ENCODE measurements at places on chromosomes 1 and 21.

DNA sequence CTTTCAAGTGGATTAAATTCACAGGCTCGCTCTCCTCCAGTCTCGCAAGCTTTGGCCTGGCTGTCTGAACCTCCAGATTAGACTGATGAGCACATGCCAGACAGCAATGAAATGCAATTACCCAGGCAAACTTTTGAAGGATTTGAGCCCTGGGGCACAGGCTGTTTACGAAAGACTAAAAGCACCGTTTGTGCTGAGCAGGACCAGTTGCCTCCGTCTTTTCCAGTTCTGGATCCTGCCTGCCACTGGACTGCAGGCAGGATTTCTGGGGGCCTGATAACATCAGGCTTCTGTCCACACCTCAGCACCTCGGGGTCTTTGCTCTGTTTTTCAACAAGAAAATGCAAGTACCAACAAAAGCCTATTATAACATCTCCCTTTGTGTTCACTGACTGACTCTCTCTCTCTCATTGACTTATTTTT, 145.7 kb downstream of the CLIC6 start:
- DNase-seq: no peak

DNA sequence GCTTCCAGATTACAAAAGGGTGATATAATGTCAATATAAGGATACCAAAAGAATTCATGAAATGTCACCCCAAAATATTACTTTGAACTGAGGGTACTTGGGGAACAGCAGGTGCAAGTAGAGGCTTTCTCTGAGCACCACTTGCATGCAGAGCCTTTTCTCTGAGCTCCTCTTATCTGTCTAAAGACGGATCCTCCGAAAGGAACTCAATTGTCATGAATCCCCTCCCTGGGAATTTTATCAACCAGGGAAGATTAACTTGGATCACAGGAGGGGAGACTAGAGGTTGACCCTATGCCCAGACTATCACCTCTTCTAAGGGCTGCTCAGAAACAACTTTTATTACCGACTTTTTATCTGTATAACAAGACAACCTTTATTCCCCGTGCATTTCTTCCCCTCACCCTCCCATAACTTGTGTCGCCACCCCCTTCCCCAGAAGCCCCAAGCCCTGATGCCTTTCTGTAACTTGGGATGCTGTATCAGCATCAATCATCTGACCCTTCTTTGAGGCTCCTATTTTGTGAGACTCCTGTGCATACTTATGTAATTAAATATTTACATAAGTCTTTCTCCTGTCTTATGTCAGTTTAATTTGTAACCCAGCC, 94.1 kb downstream of the CACHD1 start:
- DNase-seq: no peak

GRCh38 chr1:23282957-23283356, 61.1 kb downstream of the HNRNPR start:
- no peak for DNase-seq

GRCh38 chr1:64097859-64098258, 105.6 kb upstream of the UBE2U start:
- no peak for DNase-seq

DNA sequence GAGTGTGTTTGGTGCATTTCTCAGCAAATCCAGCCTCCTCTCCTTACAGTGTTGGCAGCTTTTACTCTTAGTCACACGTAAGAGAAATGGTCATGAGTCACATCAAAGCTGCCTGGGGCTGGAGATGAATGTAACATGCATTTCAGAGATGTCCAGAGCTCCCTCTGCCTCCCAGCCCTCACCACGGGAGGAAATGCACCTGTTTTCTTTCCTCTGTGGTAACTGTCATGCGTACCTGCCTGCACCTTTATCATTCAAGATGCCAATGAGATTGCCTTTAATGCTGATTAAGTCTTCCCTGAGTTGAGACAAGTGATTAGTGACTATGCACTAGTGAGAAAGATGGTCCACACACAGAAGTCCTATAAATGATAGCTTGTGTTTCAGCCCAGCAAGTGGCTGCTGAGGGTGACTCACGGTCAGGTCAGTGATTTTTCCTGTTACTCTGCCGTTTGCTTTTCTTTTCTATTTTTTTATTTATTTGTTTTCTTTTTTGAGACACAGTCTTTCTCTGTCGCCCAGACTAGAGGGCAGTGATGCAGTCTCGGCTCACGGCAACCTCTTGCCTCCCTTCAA, 277.3 kb upstream of the FMN2 start:
- DNase-seq: no peak

- DNase-seq: no peak
These were observed 13.9 kb upstream of the S100A7 start for GRCh38 chr1:153474347-153474746.

- no peak for DNase-seq
These were observed 18.2 kb downstream of the COQ8A start for GRCh38 chr1:226958300-226958699.

GRCh38 chr1:230185076-230186001, 118.3 kb downstream of the GALNT2 start:
- DNase-seq: no peak

- no peak for DNase-seq
These were observed 143.5 kb downstream of the DMRTA2 start for GRCh38 chr1:50279622-50280330.

DNA sequence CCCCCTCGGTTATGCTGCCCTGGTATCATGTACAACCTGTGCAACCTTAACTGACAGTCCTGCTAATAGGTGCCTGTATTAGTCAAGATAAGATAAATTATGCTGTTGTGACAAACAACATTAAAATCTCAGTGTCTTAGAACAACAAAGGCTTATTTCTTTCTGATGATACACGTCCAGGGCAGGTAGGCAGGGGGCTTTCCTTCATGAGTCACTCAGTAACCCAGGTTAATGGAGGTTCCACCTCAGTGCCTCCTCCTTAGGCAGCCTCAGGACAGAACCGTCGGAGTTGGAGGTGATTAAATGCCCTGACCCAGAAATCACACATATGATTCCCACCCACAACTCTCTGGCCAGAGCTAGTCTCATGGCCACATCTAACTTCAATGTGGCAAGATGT, 94.6 kb upstream of the CASZ1 start:
- no peak for DNase-seq
